ENCODE measurements at places on chromosomes 2 and 18.

DNA sequence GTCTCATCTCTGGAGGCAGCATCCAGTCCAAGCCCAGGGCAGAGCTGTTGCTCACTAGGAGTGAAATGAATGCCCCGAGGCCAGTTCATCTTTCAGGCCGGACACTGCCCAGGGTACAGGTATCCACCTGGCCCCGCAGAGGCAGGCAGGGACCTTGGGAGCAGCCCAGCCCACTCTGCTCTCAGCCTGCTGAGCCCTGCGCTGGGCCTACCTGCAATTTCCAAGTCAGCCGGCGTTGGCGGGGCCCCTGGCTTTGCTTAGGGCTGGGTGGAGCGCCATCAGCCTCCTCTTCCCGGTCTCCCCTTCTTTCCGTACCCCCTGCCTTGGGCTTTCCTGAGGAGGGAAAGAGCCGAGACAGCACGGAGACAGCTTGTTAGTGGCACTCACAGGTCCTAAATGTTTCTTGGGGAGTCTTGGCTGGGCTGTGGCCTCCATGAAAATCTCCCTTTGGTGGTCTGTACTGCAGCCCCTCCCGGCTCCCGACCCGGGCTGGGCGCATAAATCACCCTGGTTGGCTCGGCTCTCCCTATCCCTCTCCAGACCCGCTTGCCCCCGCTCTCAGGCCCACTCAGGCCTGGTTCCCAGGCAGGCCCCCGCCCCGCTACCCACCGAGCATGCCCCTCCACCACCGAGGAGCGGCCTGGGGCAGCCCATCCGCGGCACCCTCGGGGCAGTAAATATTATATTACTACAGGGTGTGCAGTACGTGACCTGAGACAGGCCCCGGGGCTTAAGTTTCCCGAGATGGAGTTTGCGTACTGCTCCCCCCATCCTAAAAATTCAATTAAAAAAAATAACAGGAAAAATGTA is 106.7 kb downstream of the DYSF start:
- no peak for DNase-seq

DNA sequence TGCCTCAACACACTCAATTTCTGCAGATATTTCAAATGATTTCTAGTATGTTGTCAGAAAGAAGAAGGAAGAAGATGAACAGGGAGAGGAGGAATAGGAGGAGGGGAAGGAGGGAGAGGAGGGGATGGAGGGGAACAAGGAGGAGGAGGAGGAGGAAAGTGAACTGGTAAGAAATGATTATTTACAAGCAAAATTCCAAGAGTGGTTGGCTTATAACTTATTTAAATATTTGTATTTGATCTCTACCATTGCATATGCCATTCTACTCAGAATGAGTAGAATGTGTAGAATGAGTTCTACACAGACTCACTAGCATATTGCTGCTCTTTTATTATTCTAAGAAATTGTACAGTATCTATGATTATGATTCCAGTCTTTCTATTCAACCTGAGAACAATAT is 866.2 kb upstream of the DDX18 start:
- no peak for DNase-seq

- DNase-seq: no peak
Measured at GRCh38 chr18:61400016-61400635, 66.9 kb downstream of the CDH20 start.

DNA sequence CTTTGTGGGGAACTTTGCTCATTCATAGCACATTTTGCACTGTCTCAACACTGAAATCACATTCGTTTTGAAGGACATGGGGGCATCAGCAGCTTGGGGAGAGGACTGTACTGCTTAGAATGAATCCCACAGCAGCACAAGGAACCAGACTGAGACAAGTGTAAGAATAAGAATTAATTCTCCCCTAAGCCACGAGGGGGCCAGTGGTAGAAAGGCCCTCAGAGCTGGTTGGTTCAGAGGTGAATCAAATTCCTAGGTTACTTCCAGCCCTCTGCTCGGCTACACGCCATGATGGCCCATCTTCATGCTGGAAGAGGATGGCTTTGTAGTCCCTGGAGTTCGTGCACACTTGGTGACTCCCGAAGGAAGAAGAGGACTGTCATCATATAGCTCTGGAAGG is 12.0 kb upstream of the MC5R start:
- DNase-seq: no peak

DNA sequence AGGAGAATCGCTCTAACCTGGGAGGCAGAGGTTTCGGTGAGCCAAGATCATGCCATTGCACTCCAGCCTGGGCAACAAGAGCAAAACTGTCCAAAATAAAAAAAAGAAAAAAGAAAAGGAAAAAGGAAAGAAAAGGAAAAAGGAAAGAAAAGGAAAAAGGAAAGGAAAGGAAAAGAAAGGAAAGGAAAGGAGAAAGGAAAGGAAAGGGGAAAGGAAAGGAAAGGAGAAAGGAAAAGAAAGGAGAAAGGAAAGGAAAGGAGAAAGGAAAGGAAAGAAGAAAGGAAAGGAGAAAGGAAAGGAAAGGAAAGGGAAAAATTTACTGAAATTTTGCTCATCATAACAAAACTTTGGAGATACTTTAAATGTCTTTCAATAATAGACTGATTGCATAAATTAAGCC is 391.3 kb upstream of the GYPC start:
- no peak for DNase-seq

DNA sequence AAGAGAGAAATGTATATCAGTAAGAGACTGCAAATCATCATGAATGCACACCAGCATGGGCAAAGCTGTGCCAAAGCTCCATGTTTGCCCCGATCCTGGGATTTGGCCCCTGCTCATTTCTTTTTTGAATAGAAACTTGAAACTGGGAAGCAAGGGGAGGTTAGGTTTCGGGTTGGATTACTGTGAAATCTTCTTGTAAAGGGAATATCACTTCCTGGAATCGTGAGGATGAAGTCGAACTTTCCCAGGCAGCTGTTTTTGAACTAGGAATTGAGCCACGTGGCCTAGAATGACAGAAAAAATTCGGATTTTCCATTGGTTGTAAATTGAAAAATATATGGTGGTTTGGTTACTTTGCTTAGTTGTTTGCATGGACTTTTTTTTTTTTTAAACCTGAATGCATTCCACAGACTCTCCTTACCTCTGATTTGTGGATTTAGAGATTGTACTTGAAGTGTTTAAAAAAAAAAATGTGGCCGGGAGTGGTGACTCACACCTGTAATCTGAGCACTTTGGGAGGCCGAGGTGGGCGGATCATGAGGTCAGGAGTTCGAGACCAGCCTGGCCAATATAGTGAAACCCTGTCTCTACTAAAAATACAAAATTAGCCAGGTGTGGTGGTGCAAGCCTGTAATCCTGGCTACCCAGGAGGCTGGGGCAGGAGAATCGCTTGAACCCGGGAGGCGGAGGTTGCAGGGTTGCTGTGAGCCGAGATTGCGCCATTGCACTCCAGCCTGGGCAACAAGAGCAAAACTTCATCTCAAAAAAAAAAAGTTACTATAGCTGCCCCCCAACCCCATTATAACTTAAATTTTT is 32.1 kb downstream of the GRHL1 start:
- no peak for DNase-seq

Data from stimulated activated CD4-positive, alpha-beta T cell treated with anti-CD3 and anti-CD28 coated beads, Interleukin-1b, Interleukin-23, amount 100 ng/mL, for 1 hour (primary cell).